ENCODE measurements at places on chromosomes 7 and 10. TPM values are rescaled to one million over a fixed set of nuclear protein-coding genes. Genes with fewer than 3 reads are reported as not detected.

CD36 gene
- total RNA-seq: not detected

TSPAN33 gene
- 22.1 TPM for total RNA-seq

LRGUK gene
- total RNA-seq: 0.59 TPM

ASZ1 gene
- total RNA-seq: not detected

RBP4 gene
- 1.1 TPM for total RNA-seq

RFC2 gene
- total RNA-seq: 126 TPM

IL2RA gene
- total RNA-seq: not detected

AKR1E2 gene
- 9.4 TPM for total RNA-seq

BUD23 gene
- total RNA-seq: 39.3 TPM

CAV1 gene
- total RNA-seq: 79.9 TPM

FEZF1 gene
- total RNA-seq: 2.1 TPM

CDK5 gene
- 24.3 TPM for total RNA-seq

ANKRD61 gene
- total RNA-seq: 0.18 TPM

GPR22 gene
- total RNA-seq: not detected

LARP4B gene
- 31.3 TPM for total RNA-seq

LSM8 gene
- 39.6 TPM for total RNA-seq

PAX4 gene
- total RNA-seq: 0.07 TPM

NUTM2E gene
- total RNA-seq: 0.15 TPM

PNLIPRP3 gene
- total RNA-seq: not detected

FAM25C gene
- not detected for total RNA-seq

SFXN2 gene
- 11.6 TPM for total RNA-seq

HABP2 gene
- total RNA-seq: not detected

CHAT gene
- total RNA-seq: not detected

DPP6 gene
- total RNA-seq: 1.1 TPM

NKX2-3 gene
- not detected for total RNA-seq

OR2A1 gene
- total RNA-seq: not detected

NPY gene
- total RNA-seq: not detected

ZNF736 gene
- not detected for total RNA-seq

CCL24 gene
- total RNA-seq: not detected

IFT22 gene
- 27.4 TPM for total RNA-seq

NEUROG3 gene
- 0.14 TPM for total RNA-seq

SRGN gene
- not detected for total RNA-seq

CYP2C8 gene
- total RNA-seq: 0.70 TPM

SLC18A3 gene
- not detected for total RNA-seq

NEUROD6 gene
- not detected for total RNA-seq

OR6V1 gene
- not detected for total RNA-seq

MLXIPL gene
- 0.63 TPM for total RNA-seq

OIT3 gene
- total RNA-seq: 0.10 TPM

PILRA gene
- total RNA-seq: 0.28 TPM

EPO gene
- total RNA-seq: 0.15 TPM

DNAJB12 gene
- total RNA-seq: 18.8 TPM

TMEM270 gene
- not detected for total RNA-seq

PARD3 gene
- total RNA-seq: 62.8 TPM

FAM131B gene
- total RNA-seq: 11.9 TPM

ALOX5 gene
- 0.10 TPM for total RNA-seq

GIMAP1 gene
- not detected for total RNA-seq

SEMA3E gene
- 1.7 TPM for total RNA-seq

TRPV6 gene
- total RNA-seq: 0.17 TPM

CHN2 gene
- 3.1 TPM for total RNA-seq

TUBB8 gene
- total RNA-seq: 2.5 TPM

TFEC gene
- total RNA-seq: not detected

BLNK gene
- total RNA-seq: not detected
